MCF 10A (cell line): ENCODE measurements at places on chromosomes 6 and 20.

DNA sequence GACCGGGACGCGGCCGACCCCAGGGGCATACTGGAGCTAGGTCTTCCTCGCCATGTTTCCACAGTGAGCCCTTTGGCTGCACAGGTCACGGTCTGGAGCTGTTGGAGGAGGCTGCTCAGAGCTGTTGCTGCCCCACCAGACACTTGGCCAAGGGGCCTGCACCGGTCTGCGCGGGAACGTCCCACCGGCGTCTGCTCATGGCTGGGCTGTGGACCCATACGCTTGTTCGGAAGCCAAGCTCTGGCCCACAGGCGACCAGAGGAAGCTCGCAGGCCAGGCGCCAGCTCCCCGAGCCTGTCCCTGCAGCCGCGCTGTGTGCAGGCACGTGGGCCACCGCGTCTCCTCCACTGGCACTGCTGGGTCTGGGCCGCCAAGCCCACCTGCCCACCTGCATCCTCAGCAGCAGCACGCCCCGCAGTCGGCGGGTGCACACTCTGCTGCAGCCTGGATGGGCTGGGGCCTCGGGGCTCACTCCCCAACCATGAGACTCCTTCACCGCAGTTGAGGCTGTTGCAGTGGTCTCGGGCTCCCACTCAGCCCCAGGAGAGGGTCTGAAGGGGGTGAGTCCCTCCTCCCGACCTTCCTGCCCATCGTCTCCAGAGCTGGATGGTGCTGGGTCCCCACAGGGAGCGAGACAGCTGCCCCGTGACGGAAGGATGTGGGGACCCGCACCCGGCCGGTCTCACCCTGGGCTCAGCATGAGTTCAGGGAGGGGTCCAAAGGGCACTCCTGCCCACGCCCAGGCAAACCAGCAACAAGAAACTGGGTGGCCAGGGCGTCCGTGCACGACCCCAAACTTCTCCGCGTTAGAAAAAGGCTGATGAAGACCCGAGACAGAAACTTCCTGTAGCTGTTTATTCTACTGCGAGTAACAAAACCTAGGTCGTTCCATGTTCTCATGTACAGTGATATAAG is 15.5 kb upstream of the TCFL5 start:
- no peak for DNase-seq

GRCh38 chr6:46990031-46990644 is 52.0 kb downstream of the ADGRF1 start:
- no peak for DNase-seq

DNA sequence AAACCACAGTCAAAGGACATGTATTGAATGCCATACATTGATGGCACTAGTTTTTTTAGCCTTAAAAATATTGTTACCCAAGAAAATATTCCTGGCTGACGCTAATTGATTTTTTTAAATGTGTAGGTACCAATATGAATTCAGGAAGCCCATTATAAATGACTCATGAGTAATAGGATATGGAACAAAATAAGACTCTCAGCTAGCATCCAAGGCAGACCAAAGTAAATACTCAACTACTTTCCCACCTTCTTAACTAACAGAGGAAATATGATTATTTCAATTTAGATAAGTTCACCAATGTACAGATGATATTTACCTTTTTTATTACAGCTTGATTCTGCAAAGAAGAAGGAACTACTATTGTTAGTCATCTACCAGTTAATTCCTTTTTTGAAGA is 43.2 kb upstream of the TXNDC5 start:
- DNase-seq, result no peak

- no peak for DNase-seq
These were observed 26.2 kb upstream of the MLIP start for GRCh38 chr6:54085047-54085446.

DNA sequence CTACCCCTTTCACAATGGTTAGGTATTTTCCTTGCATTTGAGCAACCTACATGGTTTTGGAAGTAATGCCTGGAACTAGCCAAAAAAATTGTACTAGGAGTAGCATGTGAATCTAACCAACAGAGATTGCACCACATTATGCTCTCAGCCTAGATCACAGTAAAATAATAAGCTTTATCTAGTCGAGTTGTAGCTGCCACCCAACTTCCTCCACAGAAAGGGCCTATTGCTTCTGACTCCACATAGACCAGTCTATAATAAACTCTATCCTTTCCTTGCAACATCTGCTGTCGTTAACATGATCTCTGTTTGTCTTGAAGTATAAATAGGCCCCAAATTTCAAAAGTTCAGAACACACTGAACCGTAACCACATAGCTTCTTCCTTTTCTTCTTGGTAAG is 375.5 kb downstream of the PKHD1 start:
- no peak for DNase-seq

DNA sequence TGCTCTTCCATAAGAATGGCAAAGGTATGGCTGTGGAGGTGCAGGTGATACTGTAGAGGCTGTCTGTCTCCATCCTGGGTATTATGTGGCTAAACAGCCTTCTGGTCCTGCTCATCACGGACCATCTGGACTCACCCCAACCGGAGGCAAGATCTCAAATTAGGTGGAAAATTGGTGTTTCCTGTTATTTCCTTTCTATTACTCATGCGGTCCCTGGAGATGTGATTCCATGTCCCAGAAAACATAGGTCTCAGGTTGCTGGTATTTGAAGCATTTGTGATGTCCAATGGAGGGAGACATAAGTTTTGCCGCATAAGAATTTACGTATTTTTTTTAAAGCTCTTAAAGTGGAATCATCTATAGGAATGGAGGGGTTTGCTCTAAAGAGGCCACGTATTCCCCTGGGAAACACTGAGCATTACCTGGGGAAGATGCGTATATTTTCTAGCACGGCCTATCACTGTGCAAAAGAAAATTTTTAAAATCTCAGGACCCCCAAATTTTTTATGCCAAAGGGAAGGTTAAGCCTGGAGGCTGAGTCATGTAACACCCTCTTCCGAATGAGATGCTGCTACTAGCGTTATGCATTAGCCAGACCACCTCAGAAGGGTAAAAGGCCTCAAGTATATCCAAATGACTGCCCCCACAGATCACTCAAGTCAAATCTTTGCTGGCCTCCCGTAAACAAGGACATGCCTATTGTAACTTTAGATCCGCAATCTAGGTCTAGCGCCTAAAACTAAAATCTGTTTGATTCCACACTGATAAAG is 22.4 kb upstream of the PBOV1 start:
- no peak for DNase-seq

DNA sequence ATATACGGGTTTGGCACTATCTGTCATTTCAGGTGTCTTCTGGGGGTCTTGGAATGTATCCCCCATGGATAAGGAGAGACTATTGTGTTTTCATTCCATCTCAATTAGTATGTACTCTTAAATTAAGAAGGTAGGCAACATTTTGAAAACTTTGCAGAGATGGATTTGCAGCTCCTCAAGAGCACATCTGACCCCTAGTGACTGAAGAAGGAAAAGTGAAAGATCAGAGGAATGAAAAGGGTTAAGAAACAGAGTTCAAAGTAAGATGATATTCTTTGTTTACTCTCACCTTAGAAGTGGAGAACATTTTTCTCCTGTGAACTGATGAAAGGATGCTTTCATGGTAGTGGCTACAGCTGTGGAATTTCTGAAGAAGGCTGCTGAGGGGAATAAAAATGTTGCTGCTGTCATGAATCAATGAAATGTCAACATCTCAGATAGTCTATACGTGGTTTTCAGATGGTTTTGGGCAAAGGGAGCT is 41.5 kb downstream of the SH3BGRL2 start:
- peak; percentile 45 for DNase-seq

DNA sequence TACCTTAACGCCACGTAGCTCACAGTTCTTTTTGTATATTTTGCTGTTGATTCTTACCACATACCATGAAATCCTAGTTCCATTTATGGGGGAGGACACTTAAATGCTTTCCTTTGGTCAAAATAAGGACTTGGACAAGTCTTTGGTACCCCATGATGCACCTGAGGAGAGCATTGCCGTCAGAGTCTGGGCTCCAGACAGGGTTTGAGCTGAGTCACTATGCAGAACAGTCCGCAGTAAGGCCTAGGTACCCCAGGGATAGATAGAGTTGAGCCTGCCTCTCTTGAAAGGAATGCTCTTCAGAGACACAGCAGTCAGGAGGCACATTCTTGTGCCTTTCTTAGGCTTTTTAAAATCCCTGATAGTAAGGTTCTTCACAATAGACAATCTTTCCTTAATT is 6.0 kb downstream of the PARD6B start:
- no peak for DNase-seq
